ENCODE measurements at places on chromosomes 2 and 18.

- no peak for DNase-seq
Observed at GRCh38 chr18:44899832-44900231, 219.1 kb downstream of the SETBP1 start.

- DNase-seq = no peak
Observed at GRCh38 chr2:9761577-9761976, 81.7 kb upstream of the TAF1B start.

DNA sequence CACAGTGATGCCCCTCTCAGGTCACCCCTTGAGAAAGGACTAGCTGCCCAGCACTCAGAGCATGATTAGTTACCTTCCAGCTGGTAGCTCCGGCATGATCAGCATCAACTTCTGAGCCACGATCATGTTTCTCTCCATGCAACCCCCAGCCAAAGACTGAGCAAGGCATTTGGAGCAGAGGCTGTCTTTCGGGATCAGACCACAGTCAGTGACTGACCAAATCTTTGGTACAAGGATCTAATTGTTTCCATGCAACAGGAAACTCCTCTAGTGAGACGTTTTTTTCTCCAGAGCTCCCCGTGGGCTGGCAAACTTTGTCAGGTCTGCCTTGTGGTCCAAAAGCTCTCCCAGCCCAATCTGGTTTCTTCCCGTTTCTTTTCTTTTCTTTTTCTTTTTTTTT, 244.3 kb downstream of the METTL4 start:
- no peak for DNase-seq

DNA sequence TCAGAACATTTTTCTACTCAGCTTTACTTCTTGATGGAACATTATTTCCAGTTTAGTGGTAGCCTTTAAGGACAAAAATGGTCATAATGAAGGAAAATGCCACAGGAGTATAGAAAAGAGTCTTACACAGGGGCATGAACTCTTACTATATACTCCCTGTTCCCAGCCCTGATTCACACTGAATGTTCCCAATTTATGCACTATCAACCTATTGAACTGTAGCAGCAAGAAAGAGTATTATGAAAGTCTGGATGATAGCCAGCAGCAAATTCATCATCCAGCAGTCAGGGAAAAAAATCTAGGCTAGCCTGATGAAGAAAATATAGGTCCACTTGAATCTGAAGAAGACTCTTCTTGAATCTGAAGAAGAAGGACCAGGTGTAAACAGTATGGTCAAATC, 1170.3 kb upstream of the CHAC2 start:
- no peak for DNase-seq

- no peak for DNase-seq
Observed at GRCh38 chr18:3441290-3441689, 8.7 kb upstream of the TGIF1 start.

DNA sequence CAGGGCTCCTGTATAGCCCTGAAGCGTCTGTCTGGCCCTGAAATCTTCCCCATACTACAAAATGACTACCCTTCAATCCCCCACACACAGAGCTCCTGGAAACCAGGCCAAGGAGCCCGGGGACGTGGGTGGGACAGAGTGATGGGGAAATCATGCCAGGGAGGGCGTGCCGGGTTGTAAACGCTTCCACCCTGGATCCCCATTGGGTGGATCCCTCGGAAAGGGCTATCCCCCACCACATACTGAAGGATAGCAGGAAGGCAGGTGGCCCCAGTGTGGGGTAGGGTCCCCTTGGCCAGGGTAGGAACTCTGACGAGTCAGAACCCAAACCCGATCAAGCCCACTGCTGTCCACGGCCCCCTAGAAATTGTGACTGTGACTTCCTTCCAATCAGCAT, 91.7 kb downstream of the INHBB start:
- no peak for DNase-seq

GRCh38 chr2:217948897-217949296, 53.9 kb downstream of the TNS1 start:
- no peak for DNase-seq

- DNase-seq = no peak
Observed at GRCh38 chr2:221377066-221377465, 195.0 kb downstream of the EPHA4 start.

- DNase-seq = no peak
Observed at GRCh38 chr18:34866739-34867138, 156.6 kb downstream of the DTNA start.

- no peak for DNase-seq
Observed at GRCh38 chr2:18788592-18788991, 199.2 kb upstream of the NT5C1B start.

GRCh38 chr2:96940001-96940615, 46.3 kb downstream of the FAM178B start:
- no peak for DNase-seq

GRCh38 chr2:20190876-20191713, 33.8 kb downstream of the SDC1 start:
- DNase-seq = no peak

- peak; percentile 70 for DNase-seq
Observed at GRCh38 chr2:215269397-215270117, 42.3 kb upstream of the ATIC start.

- no peak for DNase-seq
Observed at GRCh38 chr2:170500770-170501169, 214.4 kb upstream of the SP5 start.

DNA sequence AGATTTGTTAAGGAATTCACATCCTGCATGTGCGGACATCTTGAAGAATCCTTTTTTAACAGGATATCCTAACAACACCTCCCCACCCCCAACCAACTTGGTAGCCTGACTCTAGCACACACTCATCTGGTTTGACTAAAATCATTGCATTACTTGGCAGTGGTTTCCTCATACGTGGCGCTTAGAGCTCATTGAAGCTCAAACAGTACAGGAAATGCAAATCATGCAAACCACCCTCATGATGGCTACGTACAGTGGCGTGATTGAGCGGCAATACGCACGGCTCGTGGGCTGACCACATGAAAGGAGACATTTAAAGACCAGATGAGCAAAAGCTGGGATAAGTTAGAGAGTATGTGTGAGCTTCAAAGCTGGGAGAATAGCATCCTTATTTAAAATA, 336.2 kb downstream of the ZEB2 start:
- peak; percentile 88 for DNase-seq

DNA sequence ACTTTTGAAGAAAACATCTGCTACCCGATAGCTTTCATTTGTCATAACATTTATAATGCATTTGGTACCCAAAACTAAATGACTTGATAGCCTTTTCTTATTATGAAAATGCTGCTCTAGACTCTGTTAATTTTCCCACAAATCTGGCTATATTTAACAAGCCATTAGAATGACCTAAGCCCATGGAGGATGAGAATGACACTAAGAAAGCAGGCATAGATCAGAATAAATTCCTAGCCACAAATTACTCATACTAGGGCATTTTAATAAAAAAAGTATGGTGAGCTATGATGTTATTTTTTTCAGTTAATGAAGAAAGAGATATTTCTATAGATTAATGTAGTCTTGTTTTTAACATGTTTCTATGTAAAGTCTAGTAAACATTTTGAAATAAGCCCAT, 1728.3 kb downstream of the SUCLG1 start:
- no peak for DNase-seq

DNA sequence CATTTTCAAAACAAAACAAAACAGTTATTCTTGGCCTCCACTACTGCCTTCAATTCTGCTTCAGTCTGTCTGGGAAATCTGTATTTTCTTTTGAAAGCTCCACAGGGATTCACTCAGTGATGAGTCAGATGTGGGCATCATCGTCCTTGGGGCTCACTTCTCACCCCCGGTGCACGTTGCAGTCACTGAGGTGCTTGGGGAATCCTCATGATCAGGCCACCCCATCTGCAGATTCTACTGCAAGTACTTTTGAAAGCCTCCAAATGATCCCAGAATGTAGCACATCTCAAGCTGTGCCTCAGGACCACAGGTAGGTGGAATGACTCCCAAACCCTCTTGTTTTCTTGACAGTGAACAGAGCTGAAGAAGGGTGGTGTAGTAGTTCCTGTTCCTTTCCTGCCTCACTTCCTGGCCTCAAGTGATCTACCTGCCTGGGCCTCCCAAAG, 34.3 kb downstream of the LPIN2 start:
- DNase-seq = peak; percentile 70

DNA sequence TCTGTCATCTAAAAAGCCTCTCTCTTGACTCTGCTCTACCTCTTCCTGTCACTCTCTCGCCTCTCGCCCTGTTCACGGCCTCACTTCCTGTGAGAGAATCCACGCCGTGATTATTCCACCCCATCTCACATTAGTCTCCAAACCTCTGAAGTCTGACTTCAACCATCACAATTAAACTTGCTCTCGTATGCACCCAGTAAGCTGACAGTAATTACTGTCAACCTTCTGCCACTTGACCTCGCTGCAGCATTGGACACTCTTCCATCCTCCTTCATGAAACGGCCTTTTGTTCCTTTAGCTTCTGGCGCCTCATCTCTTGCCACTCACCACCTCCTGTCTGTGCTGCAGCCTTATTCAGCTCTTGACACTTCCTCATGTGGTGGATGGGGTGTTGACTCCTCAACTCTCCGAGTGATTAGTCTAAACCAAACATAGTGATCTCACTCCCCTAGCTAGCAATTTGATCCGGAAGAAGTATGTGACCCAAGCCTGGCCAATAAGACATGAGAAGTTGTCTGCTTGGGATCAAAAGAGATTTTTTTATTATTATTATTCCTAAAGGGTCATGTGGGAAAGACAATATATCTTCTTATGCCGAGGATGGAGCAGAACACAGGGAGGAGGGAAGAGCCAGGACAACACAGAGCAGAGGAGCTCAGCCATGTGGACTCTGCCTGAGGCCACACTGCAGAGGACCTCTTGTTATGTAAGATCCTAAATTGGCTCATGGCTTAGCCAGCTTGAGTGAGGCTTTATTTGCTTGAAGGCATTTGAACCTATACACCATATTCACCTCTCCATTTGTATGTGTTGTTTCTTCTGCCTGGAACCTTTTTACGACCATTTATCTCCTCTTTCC, 38.4 kb upstream of the MYO1B start:
- no peak for DNase-seq

DNA sequence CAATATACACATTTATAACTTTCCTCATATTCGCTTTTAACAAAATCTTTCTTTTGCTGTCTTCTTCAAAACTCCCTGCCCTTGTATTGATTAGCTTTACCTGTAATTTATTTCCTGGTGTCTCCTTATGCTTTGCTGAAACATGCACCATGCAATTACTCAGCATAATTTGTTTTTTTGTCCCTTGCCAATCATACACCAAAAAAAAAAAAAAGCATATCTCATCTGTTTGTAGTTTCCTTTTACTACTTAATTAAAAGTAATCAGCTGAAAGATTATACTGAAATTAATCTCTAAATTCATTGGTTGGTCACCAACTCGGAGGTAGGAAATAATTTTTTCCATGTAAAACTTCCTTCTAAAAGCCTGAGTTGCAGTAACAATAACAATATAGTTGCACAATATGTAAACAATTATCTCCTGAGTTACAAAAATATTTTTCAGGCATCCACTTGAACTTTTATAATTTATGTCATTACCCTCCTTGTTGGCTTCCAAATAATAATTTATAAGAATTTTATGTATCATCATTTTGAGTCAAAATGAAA, 53.0 kb upstream of the ROCK1 start:
- no peak for DNase-seq

DNA sequence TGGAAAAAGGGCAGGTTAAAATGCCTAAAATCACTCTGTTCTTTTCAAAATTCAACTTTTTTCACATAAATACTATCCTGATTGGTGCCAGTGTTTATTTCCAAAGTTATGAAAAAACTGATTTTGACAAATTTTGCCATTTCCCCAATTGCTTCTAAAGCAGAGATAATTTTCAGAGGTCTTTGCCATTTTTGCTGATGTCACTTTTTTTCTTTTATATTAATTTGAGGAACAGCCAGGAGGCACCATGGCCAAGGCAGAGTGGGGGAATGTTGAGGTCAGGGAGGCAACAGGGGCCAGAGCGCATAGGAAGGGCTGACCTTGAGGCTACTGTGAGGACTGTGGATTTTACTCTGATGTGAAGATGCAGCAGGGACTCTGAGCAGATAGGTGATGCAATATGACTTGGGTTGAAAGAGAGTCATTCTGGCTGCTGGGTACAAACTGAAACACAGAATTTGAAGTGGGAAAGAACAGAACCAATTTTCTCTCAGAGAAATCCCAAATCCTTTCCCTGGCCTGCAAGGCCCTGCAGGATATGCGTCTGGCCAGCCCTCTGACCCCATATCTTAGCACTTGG, 75.1 kb upstream of the LDAH start:
- no peak for DNase-seq
